ENCODE measurements at places on chromosomes 12 and 14. TPM values are rescaled to one million over a fixed set of nuclear protein-coding genes. Genes with fewer than 3 reads are reported as not detected.

SMARCC2 gene
- total RNA-seq: 121 TPM

CMTM5 gene
- not detected for total RNA-seq

DEGS2 gene
- not detected for total RNA-seq

DDN gene
- total RNA-seq: 0.22 TPM
